ENCODE measurements at places on chromosomes 5 and 9.

DNA sequence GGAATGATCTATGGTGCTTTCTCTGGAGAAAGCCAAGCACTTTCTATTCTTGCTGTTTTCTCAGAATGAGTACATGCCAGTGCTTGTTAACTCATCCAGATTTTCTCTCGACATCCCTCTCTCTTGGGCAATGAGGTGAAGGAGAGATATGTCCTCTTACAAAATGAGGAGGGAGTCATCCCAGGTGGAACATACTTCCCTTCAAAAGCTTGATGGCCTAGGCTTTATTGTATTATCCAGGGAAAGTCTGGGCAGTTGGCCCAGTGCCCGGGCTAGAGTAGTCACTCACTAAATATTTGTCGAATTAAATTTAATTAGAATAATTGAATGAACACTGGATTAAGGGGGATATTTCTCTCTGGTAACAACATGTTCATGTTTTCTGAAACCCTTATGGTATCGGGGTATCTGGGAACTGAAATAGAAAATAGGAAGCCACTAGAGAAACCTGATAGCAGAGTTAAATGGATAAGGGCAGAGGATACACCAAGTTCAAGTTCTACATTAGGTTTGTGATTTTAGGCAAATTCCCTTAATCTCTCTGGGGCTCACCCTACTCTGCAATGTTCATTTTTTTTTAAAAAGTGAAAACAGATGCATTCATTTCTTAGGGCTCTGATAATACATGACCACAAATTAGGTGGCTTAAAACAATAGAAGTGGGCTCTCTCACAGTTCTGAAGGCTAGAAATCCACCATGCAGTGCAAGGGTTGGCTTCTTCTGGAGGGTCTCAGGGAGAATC is 99.6 kb downstream of the LIFR start:
- no peak for DNase-seq

DNA sequence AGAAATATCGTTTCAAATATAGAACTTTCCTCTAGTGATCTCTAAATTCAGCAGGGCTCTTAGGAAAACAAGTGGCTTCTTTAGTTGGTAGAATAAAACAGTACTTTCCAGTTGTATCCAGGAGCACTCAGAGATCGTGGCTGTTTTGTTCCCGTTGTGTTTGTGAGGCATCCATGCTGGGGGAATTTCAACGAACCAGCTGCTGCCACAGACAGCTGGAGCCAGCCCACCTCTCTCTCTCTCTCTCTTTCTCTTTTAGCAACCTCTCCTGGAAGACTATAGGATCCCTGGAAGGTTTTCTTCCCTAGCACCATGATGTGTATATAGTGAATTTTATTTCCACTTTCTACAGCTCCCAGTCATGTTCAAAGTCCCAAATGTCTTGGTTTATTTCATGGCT is 1116.0 kb upstream of the SEMA6A start:
- DNase-seq, result no peak

- DNase-seq, result peak; percentile 62
Measured at GRCh38 chr9:125747053-125747764, at the start of gene PBX3. Gene PBX3, plus strand, starts transcription at chr9:125747373.

- no peak for DNase-seq
Measured at GRCh38 chr5:12242950-12243888, 339.0 kb upstream of the CTNND2 start.

- DNase-seq, result no peak
Measured at GRCh38 chr5:179393078-179393477, 47.8 kb upstream of the ADAMTS2 start.

- no peak for DNase-seq
Measured at GRCh38 chr5:172110921-172111851, 76.8 kb downstream of the STK10 start.

DNA sequence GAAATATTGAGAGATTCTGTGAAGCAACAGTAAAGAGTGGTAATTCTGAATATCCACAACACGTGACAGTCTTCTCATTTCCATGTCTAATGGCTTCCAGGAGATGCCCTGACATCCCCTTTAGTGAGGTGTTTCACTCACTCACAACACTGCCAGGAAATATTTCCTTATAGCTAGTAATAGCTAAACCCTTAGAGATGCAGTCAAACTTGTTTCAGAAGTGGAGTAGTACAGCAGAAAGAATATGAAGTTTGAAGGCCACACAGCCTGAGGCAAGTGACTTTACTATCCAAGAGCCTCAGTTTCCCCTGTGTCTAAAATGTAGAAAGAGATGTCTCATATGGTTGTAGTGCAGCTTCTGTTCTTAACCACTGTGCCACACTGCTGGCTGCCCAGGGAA is 139.2 kb downstream of the CDK5RAP2 start:
- DNase-seq, result no peak

- DNase-seq, result peak; percentile 62
Measured at GRCh38 chr9:87592554-87593358, 95.1 kb downstream of the DAPK1 start.

Data from left ventricle myocardium inferior (tissue), 1 donor.